Stimulated activated CD8-positive, alpha-beta memory T cell treated with anti-CD3 and anti-CD28 coated beads, Interleukin-4, amount 100 ng/mL, for 4 hours (primary cell): ENCODE measurements at places on chromosomes 5 and 9.

DNA sequence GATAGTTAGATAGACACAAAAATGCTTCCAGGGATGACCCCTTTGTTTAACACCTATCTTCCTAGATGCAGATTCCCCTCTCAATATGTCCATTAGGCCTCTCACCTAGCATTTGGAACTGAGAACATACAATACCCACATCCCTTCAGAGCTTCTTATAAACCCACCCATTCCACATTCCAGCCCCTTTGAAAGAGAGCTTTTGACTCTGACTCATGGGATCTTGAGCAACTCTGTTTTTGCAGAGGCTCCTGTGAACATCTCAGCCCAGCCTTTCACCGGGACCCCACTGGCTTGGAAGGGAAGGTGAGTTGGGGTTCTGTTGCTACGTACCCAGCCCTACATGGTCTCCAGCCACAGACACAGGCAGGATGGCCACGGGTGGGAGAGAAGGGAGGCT lies 195.5 kb downstream of the FRMD3 start:
- DNase-seq = no peak

DNA sequence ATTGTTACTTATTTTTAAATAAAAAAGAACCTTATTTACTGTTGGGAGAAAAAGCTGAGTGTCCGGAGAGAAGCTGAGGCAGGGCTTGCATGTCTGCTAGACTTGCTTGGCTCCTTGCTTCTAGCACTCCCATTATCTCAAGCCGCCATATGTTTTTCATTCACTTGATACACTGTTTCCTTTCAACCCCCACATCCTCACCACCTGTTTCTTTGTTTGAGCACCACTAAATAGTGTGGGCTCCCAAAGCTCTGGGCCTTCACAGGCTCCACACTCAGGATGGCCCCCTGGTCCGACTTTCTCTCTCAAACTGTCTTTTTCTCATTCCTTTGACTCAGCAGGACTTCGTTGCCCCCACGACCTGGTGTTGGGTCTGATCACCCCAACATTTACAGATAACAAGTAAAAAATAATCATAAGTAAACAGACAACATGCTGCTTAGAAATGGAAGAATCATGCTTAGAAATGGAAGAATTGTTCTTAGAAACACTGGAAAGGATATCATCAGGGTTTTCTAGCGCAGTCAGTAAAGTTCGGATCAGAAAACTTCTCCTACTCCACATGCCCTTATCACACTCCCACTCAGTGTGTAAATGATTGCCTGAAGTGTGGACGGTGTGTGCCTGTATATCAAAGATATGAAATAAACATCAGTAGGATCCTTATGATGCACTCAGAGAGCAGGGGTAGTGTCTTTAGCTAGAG lies 58.5 kb downstream of the APTX start:
- no peak for DNase-seq

GRCh38 chr5:33460210-33460609 lies 19.4 kb downstream of the TARS1 start:
- DNase-seq = no peak

GRCh38 chr9:124052401-124052800 lies 40.8 kb downstream of the LHX2 start:
- no peak for DNase-seq

GRCh38 chr5:176578391-176578808 lies 29.3 kb downstream of the CDHR2 start:
- DNase-seq = no peak

DNA sequence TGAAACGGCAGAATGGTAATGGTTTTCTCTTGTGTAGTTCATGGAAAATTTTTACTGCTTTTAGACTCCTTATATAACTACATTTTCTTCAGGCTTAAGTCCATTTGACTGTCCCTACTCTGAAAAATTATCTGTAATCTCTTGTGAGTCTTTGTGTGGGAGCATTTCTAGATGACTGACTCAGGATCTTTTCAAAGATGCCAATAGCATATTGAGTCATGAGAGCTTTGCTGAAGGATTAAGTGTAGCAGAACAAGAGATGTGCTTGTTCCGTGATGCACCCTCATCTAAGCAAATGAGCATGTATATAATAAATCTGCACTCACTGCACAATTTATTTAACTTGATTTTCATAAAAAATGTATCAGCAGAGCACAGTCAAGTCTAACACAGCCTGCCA lies 298.7 kb upstream of the CDH6 start:
- DNase-seq = no peak

DNA sequence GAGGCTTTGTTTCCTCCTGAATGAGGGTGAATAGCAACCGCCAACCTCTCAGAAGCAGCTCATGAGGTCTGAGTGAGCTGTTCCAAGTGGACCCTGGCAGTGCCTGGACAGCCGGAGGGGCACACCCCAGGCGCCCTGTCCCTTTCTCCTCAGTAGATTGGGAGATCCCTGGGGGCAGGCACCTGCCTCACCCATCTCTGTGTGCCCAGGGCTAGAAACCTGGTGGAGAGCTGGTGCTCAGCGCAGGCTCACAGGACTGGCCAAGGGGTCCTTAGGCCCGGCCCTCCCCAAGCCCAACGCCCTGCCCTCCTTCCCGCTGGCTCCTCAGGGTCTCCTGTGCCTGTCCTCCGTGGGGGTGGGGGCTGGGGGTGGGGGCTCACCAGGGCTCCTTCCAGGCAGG lies 14.9 kb upstream of the MAPK9 start:
- DNase-seq = no peak

DNA sequence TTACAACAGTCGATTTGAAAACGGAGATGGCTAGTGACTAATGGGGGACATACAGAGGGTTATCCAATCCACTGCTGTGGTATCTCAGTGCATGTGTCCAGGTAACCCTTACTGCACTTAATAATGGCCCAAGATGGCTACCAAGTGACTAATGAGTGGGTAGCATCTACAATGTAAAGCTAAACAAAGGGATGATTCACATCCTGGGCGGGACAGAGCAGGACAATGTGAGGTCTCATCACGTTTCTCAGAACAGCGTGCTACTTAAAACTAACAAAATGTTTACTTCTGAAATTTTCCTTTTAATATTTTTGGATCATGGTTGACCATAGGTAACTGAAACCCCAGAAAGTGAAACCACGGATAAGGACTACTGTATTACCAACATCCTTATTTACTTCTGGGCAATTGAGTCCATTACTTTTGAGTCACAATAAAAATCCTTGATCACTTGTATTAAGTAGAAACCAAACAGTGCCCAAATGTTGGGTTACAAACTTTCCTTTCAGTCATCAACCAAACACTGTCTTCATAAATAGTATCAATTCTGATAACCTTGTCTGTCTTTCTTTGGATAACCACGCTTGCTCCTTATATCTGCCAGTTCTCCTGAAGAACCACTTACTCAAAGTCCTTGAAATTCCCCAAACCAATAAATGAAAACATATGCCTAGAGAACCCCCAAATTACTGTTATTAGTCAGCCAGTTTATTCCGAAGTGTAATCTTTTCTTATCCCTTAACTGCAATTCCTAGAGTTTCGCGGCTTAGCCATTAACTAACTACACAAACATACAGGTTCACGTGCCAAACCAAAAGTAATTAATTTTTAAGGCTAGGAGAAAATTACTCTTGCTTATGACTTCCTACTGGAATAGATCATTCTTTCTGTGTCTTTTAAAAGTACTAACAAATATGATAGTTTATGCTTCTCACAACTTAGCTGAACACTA lies 59.7 kb downstream of the ELL2 start:
- no peak for DNase-seq

DNA sequence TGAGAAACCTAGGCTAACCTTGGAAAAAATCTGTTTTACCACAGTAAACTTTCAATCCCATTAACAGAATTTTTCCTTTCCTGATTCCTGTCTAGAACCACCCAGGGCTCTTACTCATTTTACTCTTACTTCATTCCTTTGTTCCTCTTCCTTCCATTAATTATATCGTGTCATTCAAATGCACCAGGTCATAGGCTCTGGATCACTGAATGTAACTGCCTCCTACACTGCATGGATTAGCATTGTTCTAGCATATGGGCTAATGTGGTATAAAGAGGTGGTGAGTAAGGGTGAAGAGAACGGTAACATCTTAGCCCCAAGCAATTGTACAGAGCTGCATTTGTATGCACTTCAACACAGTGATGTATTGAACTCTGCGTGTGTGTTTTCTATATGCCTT lies 49.5 kb upstream of the SPINK5 start:
- no peak for DNase-seq

GRCh38 chr5:119393201-119393691 lies 37.4 kb downstream of the TNFAIP8 start:
- DNase-seq = no peak

GRCh38 chr5:171610686-171611085 lies 174.9 kb upstream of the SMIM23 start:
- no peak for DNase-seq

DNA sequence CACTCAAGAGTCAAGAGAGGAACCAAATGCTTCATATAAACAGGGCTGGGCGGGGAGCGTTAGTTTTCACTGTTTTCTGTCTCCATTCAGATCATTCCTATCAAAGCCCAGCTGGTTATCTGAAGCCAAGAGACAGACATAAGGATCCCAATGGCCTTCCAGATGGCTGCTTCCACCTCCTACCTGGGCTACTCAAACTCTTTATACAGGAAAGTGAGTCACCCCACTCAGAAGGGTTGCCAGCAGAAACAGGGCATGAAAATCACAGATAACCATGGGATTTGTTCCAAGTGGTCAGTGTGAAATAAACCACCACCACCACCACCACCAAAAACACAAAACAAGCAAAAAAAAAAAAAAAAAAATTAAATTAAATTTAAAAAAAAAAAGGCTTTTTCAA lies 5.5 kb downstream of the PRSS3 start:
- DNase-seq = no peak

- no peak for DNase-seq
These were observed 1.1 kb downstream of the CRAT start for GRCh38 chr9:129109537-129109903.

- no peak for DNase-seq
These were observed 14.9 kb downstream of the FOXI1 start for GRCh38 chr5:170120576-170120975.

DNA sequence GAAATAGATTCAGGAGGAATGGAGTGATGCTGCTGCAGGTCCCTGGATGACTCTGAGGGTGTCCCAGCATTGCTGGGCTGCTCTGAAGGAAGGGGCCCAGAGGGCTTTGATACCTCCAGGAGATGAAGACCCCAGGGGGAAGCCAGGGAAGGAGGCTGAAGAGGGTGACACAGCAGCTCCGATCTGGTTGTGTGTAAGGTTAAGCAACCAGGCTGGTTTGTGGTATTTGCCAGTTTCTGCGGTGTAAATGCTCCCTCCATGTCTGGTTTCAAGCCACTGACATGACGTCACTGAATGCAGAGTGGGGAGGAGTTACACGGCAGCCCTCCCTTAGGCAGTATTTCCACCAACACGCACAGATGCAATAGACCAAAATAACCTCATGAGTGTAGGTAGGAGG lies 40.0 kb upstream of the ORM1 start:
- DNase-seq = no peak

DNA sequence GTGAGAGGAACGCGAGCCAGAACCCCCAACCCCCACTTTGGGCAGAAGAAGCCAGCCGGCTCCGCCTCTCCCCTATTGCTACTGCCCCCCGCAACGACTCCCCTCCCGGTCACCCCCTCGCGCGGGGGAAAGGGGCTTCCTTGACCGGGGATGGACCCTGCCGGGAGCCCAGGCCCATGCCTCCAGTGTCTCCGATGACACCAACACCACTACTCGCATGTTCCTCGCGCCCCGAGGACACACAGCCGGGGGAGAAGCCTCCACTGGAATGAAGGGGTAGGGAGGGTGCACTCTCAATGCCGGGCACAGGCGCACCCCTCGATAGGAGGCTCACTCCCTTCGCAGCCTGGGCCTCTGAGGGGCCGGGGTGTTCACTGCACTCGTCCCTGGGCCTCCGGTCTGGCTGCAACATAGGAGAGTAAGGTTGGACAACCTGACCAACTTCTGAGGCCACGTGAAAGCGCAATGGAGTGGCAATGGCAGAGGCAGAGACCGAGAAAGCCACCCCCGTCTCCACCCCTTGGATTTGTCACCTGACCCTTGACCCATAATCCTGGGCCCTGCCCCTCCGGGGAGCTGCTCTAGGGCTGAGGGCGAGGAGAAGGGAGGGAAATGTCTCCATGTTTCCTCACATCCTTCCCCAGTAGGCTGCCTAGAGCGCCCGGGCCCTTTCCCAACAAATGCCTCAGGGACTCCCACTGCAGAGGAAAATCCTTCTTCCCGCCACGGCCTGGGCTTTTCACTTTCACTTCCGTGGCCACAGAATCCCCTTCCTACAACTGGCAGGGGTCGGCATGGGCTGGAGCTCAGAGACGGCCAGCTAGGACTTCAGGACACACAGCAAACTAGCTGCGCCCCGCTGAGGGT lies 1.1 kb upstream of the CNTFR start:
- DNase-seq = no peak

DNA sequence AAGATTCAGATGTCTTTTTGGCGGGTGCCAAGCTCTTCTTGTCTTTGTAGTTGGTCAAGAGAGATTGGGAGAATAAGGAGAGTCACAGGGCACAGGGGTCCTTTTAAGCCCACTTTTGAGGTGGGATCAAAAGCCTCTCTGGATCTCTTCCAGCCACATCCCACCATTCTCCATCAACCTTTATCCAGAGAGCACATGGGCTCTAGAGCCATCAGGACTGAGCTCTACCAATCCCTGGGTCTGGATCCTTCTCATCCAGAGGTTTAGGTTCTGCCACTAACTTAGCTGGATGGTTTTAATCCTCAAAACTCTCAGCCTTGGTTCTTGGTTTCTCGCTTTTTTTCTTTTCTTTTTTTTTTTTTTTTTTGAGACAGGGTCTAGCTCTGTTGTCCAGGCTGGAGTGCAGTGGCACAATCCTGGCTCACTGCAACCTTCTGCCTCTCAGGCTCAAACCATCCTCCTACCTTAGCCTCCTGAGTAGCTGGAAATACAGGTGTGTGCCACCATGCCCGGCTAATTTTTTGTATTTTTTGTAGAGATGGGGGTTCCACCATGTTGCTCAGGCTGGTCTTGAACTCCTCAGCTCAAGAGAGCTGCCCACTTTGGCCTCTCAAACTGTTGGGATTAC lies 44.6 kb upstream of the MATR3 start:
- no peak for DNase-seq

DNA sequence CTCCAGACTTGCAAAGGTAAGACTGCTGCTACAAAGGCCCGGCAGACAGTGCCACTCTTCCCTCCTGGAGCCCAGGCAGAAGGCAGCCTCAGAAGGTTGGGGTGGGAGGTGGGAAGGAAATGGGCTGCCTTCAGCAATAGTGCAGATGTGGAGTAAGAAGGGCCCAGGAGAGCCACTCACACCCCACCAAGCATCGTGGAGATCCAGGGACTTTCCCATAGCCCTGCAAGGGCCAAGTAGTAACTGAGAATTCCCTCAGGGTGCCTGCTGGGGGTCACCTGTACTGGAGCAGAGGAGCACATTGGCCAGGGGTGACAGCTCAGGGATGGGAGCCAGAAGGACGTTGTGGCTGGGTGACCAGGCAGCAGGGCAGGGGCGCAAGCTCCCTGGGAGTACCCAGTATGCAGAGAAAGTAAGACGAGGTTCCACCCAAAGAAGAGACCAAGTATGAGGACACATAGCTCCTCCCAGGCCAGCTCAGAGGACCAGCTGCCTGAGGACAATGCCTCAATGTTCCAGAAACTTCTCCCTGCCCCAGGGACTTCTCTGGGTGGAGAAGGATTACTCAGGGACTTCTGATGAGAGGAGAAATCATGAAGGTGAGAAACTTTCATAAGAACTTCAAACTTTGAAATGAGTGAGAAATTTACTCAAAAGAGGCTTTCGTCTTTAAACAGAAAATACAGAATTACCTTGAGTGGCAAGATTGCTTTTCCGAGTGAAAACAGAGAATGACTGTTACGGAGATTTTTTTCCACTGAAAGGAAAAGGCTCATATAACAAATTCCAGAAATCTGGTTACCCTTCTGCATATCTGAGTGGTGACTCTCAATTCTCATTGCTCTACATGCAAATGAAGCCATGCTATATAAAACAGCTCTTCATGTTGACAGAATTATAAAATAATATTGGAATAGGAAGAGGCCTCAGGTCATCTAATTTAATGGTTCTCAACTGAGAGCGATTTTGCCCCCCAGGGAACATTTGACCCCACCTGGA lies 87.9 kb upstream of the TRIO start:
- no peak for DNase-seq
